ENCODE measurements at places on chromosomes 6 and 20. TPM values are rescaled to one million over a fixed set of nuclear protein-coding genes. Genes with fewer than 3 reads are reported as not detected.

Gene PKHD1
- not detected for total RNA-seq

Gene HDGFL1
- not detected for total RNA-seq

Gene SMLR1
- not detected for total RNA-seq

DNA sequence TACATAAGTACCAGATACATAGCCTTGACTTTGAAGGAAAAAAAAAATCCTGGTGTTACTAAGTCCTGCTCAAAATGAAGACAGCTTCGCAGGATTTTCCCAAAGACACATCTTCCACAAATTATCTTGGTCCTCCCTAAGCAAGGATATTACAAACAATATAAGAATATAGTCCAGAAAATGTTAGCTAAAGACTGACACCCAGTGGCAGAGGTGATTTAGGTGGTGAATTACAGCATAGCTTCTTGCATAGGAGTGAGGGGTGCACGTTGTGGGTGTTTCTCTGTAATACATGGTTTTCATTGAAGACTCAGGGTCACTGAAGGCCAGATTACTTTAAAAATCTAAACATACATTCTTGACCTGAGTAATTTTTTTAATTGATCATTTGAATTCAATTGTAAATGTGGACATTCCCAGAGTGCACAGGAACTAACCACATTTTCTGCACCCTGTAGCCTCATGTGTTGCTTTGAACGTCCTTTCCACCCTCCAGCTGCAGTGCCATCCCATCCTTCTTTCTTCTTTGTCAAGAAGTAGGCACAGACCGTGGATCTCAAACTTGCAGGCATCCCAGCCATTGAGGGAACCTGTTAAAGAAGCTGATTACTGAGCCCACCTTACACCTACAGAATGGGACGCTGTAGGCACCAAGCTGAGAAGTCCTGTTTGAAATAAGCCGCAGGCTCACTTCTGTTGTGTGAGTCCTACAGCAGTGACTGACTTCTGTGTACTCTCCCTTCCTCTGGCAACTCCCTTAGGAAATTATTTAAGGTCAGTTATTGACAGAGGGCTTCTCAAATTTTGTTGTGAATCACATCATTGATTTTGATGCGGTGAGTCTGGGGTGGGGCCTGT is 102.6 kb downstream of the PERP start:
- no peaks in the 10 kb centered on the region for H3K27me3 ChIP-seq
- no peaks in the 10 kb centered on the region for H3K4me1 ChIP-seq
- H3K4me3 ChIP-seq = no peak overlapping the region
- no peak for DNase-seq
- H3K27ac ChIP-seq = no peak overlapping the region
- H3K36me3 ChIP-seq = no peaks in the 10 kb centered on the region

Gene MROH8
- 1.5 TPM for total RNA-seq

DNA sequence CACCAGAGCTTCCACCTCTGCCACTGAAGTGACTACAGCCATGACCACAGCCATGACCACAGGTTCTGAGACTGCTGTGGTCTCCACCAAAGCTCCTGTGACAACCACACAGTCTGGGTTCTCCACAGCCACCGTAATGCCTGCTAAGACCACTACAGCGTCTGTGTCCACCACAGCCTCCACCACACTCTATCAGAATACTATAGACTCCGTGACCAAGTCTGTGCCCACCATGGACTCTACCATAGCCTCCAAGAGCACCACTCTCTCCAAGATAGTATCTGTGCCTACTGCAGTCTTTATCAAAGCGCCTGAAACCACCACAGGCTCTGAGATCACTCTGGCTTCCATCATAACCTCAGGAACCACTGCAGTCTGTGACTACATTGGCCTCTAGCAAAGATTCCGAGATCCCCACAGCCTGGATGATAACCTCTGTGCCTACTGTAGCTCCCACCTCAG is 18.3 kb upstream of the MUC21 start:
- no peaks in the 10 kb centered on the region for H3K36me3 ChIP-seq
- no peaks in the 10 kb centered on the region for H3K4me1 ChIP-seq
- no peaks in the 10 kb centered on the region for H3K27me3 ChIP-seq
- DNase-seq = no peak

GRCh38 chr6:84763003-84763885 is 1.2 kb downstream of the TBX18 start:
- no peak for DNase-seq
- no peaks in the 10 kb centered on the region for H3K4me1 ChIP-seq
- H3K36me3 ChIP-seq = no peaks in the 10 kb centered on the region
- no peak overlapping the region for H3K27ac ChIP-seq

Gene NKX2-4
- total RNA-seq = not detected

- no peaks in the 10 kb centered on the region for H3K27me3 ChIP-seq
- no peak overlapping the region for H3K4me3 ChIP-seq
- DNase-seq = peak; percentile 14
- H3K27ac ChIP-seq = no peak overlapping the region
These were observed 8.4 kb upstream of the ABHD12 start for GRCh38 chr20:25399037-25399430.

- H3K4me1 ChIP-seq = no peaks in the 10 kb centered on the region
- H3K27ac ChIP-seq = no peak overlapping the region
- no peaks in the 10 kb centered on the region for H3K27me3 ChIP-seq
These were observed 314.7 kb downstream of the PAX1 start for GRCh38 chr20:22020201-22020600.

GRCh38 chr6:111427341-111428116 is 55.5 kb downstream of the REV3L start:
- no peak overlapping the region for H3K4me3 ChIP-seq
- no peak overlapping the region for H3K27ac ChIP-seq
- no peak for DNase-seq
- H3K4me1 ChIP-seq = no peaks in the 10 kb centered on the region
- H3K36me3 ChIP-seq = no peaks in the 10 kb centered on the region

DNA sequence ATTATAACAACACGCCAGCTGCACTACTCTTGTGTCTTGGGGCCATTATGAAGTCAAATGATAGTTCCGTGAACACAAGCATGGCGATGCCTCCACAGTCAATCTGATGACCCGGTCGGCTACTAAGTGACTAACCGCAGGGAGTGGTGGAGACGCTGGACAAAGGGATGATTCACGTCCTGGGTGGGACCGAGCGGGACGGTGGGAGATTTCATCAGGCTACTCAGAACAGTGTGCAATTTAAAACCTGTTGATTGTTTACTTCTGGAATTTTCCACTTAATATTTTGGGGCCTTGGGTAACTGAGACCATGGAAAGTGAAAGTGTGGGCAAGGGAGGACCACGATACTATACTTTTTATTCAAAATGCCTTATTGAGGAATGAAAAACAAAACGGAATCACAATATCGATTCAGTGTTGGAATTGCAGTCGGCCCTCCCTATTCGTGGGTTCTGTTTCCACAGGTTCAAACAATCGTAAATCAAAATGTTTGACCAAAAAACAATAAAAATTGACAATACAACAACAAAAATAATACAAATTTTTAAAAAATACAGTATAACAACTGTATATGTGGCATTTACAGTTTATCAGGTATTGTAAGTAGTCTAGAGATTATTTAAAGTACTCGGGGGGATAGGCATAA is 66.5 kb downstream of the MYLK4 start:
- no peak overlapping the region for H3K27ac ChIP-seq
- H3K4me1 ChIP-seq = no peaks in the 10 kb centered on the region
- H3K27me3 ChIP-seq = no peaks in the 10 kb centered on the region

DNA sequence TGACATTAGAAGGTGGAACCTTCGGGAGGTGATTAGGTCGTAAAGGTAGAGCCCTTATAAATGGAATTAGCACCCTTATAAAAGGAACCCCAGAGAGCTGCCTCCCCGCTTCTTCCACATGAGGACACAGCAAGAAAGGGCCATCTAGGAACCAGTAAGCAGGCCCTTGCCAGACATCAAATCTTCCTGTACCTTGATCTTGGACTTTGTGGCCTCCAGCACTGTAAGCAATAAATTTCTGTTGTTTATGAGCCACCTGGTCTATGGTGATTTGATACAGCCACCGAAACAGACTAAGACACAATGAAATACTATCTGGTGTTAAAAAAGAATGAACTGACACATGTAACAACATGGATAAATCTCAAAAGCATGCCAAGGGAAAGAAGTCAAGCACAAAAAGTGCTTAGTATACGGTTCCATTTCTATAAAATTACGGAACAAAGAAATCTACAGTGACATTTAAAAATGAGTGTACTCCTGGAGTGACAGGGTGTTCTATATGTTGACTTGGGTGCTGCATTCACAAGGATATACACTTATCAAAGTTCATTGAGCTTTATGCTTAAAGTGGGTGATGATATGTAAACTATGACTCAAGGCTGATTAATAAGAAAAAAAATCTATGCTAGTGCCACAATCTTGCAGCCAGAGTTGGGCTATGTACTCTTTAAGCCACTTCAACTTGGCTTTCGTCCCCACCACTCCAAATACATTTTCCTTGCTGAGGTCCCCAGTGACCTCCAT is 18.4 kb downstream of the SERPINB1 start:
- no peak overlapping the region for H3K4me3 ChIP-seq
- no peak overlapping the region for H3K27ac ChIP-seq
- DNase-seq = no peak
- H3K27me3 ChIP-seq = no peaks in the 10 kb centered on the region
- H3K36me3 ChIP-seq = no peaks in the 10 kb centered on the region
- H3K4me1 ChIP-seq = no peaks in the 10 kb centered on the region

Gene SIRPB1
- 4.6 TPM for total RNA-seq

DNA sequence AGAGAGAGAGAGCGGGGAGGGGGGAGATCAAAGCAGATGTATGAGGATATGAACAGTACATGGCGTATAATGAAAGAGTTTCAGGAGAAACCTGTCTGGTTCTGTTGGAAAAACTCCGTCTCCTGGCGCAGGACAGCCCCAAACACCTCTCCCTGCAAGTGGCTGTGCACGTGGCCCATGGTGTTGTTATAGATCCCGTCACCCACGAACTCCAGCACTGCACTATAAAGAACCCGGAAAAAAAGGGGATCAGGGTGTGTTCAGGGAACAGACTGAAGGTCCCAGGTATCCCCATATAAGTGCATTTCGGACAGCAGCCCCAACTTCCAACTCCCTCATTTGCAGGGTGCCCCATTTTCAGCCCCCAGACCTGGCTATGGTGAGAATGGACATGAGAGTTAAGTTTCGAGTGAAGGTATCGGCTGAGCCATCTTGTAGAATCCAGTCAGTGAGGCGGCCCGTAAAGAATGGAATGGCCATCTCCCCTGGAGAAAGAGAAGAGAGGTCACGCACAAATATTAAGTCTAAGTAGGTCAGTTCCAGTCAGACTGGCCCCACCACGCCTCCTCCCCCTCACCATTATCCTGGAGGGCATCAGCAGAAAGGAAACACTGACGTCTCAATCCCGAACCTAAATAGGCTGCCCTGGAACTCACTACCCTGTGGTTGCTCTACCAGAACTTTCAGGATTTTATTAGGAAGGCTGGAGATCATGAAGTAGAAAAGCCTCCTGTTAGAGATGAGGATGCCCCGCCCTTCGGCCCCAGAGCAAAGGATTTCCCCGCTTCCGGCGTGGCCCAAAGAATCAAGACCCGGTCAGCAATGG is 1.3 kb downstream of the TAP1 start:
- H3K36me3 ChIP-seq = peaks cover 69% of the 10 kb centered on the region
- H3K4me3 ChIP-seq = peak overlapping the region; percentile 91
- no peak for DNase-seq
- peaks cover 61% of the 10 kb centered on the region for H3K4me1 ChIP-seq

GRCh38 chr6:144149894-144150709 is at the start of gene STX11:
Gene STX11 (plus strand): TSS chr6:144150517. CDS start chr6:144186628, 36,111 bp downstream.
- H3K27me3 ChIP-seq = no peaks in the 10 kb centered on the region
- no peaks in the 10 kb centered on the region for H3K36me3 ChIP-seq
- peaks cover 17% of the 10 kb centered on the region for H3K4me1 ChIP-seq
- DNase-seq = peak; percentile 48
- peak within 1 kb of the TSS; percentile 69 for H3K4me3 ChIP-seq

DNA sequence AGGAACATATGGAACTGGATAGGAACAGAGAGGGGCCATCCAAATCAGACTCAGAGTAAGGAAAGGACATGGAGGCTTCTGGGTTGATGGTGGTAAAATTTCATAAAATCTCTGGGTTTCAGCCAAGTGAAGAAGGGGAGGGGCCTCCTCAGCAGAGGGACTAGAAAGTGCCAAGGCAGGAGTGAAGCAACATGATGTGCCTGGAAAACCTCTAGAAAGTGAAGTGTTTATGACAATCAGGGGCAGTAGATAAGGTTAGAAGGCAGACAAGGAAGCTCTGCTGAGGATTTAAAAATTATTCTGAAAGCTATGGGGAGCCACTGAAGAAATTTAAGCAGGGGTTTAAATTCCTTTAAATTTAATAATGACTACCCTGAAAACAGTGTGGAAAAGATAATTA is 126.0 kb upstream of the TENT5A start:
- no peak for DNase-seq
- no peak overlapping the region for H3K4me3 ChIP-seq
- H3K27ac ChIP-seq = no peak overlapping the region
- no peaks in the 10 kb centered on the region for H3K36me3 ChIP-seq
- no peaks in the 10 kb centered on the region for H3K4me1 ChIP-seq

DNA sequence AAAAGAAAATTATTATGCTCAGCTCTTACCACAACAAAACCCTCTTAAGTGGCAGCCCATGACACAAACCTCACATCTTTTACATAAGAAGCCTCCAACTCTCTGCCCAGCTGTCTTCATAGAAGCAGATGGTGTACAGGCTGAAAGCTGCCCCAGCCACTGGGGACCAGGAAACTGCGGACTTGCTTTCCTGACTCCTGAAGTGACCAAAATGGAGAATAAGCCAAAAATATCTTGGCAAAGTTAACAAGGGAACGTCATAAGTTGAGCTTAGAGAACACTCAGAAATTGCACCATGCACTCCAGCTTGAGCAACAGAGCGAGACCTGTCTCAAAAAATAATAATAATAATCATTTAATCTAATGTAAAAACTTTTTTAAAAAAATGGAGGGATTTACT is 160.3 kb upstream of the CDYL start:
- no peaks in the 10 kb centered on the region for H3K36me3 ChIP-seq
- H3K27ac ChIP-seq = no peak overlapping the region
- no peaks in the 10 kb centered on the region for H3K4me1 ChIP-seq
- H3K27me3 ChIP-seq = no peaks in the 10 kb centered on the region
- DNase-seq = no peak

DNA sequence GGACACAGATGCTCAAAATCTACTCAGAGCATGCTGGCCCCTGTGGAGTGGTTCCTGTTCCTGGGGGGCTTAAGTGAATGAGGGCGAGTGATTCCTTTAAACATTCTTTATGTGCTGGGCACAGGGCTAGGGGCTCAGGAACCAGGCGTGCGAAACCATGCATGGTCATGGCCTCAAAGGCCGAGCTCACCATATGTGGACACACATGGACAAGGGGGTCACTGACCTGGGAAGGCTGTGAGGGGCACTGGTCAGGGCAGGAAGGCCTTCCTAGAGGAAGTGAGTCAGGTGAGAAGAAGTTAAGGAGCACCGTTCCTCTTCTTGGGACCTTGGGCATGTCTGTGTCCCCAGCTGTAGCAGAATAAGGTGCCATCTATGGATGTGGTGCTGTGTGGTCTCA is 74.6 kb upstream of the BHLHE23 start:
- no peak overlapping the region for H3K27ac ChIP-seq
- no peaks in the 10 kb centered on the region for H3K36me3 ChIP-seq
- no peak for DNase-seq
- H3K27me3 ChIP-seq = no peaks in the 10 kb centered on the region
- no peak overlapping the region for H3K4me3 ChIP-seq
- H3K4me1 ChIP-seq = no peaks in the 10 kb centered on the region

- DNase-seq = no peak
- H3K4me3 ChIP-seq = no peak overlapping the region
- no peaks in the 10 kb centered on the region for H3K36me3 ChIP-seq
These were observed 520.9 kb upstream of the CITED2 start for GRCh38 chr6:139895205-139895793.

Gene SAMD5
- not detected for total RNA-seq
